ENCODE measurements at places on chromosomes 1 and 21.

DNA sequence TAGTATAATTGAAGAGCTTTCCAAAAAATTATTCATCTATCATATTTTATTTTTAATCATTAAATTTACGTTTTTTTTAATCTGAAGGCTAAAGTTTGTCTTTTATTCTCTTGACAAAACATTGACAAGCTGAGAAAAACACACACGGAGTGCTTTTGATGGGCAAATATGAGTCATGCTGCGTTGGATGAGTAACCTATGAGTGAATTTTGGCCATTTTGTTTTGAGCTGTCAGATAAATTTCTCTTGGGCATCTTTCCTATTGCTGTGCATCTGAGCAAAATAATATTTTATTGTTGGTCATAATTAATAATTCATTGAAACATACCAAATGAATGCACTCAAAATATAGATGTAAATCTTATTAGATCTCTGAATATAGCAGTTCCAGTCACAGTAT is 1144.1 kb upstream of the ADGRL2 start:
- DNase-seq: no peak

- no peak for DNase-seq
Observed at GRCh38 chr1:184562806-184563205, 176.0 kb downstream of the C1orf21 start.

DNA sequence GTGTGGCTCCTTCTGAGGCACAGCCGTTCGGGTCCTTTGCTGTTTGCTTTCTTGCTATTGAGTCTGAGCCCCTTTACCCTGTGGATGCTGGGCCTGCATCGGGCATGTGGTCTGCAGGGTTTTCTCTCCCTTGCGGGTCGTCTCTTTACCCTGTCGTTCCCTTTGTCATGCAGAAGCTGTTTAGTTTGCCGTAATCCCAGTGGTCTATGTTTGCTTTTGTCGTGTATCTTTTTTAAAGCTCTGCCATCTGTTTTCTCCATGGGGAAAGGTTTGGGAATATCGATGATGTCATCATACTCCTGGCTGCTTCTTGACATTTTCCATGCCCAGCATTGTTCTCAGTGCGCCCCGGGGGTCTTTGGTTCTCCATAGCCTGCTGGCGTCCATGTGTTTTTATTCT is 68.2 kb downstream of the AGPAT3 start:
- no peak for DNase-seq

GRCh38 chr1:82731216-82731615 is 930.5 kb downstream of the ADGRL2 start:
- DNase-seq: no peak

- no peak for DNase-seq
Observed at GRCh38 chr1:190738317-190738716, 260.7 kb upstream of the BRINP3 start.

DNA sequence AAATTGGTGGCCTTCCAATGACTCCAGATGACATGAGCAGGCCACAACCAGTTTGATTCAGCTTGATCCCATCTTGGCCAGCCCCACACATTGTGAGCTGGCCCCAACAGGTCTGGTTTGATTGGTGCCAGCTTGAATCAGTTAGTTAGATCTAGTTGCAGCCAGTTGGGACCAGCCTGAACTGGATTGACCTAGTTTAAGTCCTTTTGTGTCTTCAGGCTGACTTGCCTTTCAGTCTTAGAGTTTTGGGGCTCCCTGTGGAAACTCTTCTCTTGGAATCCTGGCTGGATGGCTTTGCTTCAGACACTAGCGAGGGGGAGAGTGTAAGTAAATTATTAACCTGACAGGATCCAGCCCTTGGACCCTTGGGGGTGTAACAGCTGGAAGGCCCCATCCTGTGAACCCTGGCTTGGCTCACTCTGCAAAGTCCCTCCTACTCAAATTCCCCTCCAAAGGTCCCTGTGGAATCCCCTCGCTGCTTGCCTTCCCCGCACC is 36.2 kb upstream of the POU3F1 start:
- no peak for DNase-seq

DNA sequence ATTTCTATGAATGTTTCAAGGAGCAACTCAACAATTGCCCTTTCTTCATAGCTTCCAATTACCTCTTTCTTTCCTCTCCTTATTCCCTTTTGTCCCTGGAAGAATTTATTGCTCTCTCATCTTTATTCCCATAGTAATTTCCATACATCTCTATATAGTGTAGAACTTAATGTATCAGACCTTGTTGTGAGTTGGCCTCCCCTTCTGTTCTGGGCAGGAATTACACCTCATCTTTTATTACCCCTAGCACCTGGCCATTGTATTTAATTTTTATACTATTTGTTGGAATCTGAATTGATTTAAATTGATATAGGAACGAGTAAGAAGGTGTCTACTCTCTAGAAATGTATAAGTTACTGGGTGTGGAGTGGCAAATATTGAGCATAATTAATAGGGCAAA is 114.5 kb downstream of the CACHD1 start:
- DNase-seq: no peak

GRCh38 chr1:239387304-239388158 is 1.2 kb downstream of the CHRM3 start:
- DNase-seq: no peak
